ENCODE measurements at places on chromosomes 16 and 17.

- DNase-seq = no peak
These were observed 108.0 kb downstream of the SKAP1 start for GRCh38 chr17:48322060-48322459.

DNA sequence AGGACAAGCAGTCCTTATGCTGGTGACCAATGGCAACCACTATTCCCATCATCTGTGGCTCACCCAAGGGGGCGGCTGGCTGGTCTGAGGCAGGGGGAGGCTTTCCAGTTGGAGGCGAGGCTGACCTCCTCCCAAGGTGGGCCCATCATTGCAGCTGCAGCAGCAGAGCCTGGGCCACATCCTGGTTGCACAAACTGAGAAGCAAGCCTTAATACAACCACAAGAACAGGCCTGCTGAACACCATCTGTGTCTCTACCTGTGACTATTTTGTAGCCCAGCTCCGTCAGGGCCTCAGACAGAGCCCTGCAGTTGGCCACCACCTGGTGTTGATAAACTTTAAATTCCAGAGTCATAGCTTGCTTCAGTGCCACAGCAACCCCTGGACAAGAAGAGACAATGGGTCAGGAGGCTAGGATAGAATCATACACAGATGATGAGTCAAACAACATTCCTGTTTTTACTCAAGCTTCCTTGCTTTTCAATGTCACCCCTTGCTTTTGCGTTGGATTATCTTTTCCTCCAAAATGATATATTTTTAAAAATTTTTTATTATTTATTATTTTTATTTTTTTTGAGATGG, 17.9 kb downstream of the SMCR8 start:
- DNase-seq = no peak

DNA sequence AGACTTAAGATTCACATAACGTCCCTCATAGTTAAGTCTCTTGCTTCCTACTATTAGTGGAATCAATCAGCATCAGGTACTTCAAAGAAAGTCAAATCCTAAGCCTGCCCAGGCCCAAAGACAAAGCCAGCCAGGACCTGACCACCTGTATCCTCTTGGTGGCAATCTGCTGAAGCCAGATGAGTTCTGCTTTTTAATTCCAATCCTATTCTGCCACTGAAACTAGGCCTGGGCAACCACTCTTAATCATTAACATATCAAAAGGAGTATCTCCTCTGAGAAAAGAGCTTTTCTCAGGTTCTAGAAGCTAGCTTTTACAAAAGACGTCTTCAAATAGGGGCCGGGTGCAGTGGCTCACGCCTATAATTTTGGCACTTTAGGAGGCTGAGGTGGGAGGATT, 15.1 kb upstream of the GLG1 start:
- no peak for DNase-seq

DNA sequence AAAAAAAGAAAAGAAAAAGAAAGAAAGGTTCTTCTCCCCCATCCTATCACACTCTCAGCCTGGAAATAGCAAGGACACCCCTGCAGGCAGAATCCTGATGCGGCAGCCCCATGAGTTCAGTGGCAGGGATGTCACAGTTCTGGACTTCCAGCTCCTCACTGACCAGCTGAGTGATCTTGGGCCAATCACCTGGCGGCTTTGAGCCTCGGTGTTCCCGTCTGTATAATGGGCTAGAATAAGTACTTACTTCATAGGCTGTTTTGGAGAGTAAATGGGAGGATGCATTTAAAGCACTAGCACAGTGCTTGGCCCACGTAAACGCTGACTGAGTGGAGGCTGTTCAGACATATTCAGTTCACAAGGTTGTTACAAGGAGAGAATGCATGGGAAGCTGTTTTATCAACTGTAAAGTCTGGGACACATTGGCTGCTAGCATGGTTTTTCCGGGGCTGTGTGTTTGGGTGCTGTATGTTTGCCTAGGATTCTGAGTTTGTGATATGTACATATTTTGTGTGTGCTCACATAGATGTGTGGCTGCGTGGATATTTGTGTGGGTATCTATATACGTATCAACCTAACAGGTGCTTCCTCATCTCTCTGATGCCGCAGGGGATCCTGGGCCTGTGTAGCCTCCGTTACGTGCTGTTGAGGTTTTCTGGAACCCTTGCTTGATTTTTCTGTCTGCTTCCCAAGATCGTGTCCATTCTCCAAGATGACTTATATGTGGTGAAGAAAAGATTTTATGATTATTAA, 3.4 kb downstream of the BHLHA9 start:
- no peak for DNase-seq

DNA sequence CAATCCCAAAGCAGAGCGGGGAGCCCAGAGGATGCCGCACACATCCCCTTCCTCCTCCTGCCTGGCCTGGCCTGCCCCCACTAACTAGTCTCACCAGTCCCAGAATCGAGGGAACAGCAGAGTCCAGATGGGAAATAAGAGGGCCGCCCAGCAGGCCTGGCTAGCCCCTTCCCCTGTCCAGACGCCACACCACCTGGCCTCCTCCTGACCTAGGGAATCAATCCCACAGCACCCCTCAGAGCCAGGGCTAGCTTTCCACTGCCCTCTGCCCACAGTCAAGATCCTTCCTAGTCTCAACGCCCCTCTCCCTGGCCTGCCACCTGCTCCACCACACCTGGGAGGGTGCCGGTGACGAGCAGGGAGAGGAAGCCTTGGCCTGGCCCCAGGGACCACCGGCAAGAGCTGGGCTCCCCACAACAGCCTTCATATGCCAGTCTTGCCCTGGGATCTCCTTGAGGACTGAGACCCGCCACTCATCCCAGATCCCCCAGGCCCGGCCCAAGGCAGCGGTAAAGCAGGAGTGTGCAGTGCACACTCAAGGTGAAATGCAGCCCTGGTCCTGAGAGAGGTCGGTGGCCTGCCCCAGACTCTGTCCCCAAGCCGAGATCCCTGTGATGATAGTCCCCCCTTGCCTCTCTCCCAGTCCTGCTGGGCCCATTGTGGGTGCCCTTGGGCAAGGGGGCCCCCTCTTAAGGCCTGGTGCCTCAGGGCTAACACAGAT, 27.9 kb downstream of the KATNB1 start:
- no peak for DNase-seq

DNA sequence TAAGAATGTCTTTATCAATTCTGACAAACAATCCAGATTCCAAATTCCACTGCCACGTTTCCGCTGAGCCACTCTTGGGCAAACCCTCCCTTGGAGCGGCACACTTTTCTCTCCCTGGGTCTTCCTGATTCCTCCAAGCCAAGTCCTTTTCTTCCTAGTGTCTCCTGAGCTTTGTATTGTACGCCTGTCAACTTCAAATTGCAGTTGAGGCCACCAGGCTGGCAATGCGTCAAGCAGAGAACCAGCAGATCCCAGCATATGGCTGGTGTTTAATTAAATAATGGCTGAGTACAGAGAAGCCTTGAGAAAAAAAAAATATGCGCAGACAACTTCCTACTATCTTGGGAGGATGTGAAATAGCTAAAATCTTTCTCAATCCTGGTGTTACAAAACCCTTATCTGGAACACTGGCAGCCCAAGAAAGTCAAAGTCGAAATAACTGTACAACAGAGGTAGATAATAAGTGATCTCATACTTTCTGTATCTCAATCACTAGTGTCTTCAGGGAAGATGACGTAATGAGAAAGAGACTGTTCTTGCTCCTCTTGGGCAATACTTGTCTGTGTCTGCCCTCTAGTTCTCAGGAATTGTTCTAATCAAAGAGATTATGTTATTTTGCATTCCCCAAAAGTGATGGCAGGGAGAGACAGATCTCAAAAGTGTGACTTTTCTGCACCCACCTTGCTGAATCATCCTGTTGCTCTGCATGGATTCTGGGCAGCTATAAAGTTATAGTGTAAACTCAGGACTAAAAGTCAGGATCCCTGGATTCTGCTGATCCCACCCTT, 15.0 kb downstream of the SMIM36 start:
- DNase-seq = peak; percentile 50

DNA sequence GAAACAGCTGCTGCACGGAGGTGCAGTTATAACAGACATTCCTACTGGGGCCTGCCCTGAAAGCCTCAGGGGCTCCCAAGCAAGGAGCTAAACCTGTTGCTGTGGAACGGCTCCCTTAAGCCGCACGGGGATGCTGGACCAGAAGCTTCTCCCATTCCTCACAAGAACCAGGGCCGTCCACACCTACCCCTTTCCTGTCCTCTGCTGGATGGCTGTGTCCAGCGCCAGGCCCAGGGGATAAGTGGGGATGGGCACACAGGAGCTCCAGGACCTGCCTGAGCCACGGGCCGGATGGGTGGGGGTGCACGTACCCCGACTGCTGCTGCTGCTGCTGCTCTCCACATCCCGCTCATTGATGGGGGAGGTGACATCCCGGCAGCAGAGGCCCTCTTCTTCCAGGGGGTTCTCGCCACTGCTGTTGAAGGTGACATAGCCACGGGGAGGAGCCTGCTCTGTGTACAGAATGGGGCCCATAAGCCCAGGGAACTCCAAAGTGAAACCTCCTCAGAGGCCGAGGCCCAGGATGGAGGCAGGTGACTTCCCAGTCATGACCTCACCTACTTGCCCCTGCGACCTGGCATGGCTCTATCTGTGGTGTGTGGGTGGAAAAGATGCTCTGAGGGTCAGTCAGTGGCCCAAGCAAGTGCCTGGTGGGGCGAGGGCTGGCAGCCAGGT, 8.6 kb downstream of the NUDT16L1 start:
- DNase-seq = no peak

DNA sequence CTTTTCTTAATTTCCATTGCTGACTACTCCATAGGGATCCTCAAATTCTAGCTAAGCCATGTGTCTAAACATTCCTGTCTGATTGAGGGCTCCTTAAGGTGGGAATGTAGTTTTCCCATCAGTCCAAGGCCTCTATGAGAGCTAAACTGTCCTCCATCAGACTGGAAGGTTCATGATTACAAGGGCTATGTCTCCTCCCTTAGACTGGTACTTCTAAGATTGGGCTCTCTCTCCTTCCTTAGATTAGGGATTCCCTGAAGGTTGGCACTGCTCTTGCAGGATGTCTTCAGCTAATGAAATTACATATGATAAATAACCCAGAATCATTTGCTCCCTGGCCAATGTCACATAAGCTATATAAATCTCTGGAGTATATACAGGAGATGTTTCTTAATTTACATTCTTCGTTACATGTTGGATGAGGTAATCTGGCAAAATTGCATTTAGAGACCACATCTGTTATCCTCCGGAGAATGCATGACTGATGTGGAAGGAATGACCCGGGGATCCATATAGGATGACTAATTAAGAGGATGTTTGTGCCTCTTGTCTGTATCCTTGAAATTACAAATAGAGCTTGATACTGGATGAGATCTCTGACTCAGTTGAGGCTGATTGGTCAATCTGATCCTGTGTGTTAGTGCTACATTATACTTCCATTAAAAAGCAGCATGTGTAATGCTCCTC, 14.2 kb downstream of the B4GALNT2 start:
- no peak for DNase-seq

DNA sequence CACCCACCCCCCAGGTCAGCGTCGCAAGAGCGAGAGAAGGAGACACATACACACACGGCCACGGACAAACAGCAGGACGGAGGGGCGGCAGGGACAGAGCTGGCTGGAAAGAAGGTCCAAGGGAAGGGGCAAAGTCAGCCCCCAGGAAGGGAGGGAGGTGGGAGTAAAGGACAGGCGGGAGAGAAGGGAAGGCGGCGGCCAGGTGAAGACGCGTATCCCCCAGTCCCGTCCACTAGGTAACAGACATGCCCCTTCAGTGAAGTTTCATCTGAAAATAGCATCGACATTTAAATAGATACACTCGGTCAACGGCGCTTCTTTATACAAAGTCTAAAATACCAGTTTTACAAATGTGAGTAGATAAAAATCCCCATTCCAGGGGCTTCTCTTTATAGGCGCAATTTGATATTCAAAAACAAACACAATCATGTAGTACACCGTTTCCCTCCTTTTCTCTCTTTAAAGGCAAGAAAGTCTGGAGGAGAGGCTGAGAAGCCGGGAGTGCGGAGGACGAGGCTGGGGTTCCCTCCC, 4.5 kb downstream of the CBX8 start:
- peak; percentile 18 for DNase-seq

DNA sequence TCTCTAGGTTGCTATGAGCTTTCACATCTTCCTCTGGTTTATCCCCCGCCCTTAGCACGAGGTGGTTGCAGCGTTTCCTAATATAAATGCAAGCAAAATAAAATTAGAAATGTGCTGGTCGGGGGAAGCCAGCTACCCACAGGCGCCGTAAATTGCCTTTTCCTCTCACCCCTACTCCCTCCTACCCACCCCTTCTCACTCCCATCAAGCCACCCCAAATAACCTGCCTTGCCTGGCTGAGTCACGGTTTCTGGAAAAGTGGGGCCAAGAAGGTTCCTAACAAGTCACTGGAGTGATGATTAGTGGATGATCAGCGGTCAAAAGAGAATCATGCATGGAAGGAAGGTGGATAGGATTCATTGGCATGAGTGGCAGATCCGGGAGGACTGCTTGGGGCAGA, 120.9 kb upstream of the RBFOX1 start:
- no peak for DNase-seq

DNA sequence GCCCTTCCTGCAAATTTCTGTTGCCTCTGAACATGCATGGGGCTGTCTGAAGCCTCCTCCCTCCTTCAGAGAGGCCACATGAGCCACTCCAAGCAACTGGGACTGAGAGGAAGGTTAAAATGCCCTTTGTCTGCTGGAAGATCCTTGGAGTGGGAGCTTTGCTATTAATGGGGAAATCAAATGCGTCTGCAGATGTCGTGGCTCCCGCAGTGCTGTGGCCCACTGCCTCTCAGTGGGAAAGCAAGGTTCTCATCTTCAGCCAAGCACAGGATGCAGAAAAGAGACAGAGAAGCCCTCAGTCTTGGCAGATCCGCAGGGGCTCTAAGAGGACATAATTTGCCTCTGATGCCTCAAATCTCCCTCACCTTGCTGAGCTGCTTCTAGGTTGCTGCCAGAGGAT, 34.8 kb downstream of the PEMT start:
- no peak for DNase-seq

GRCh38 chr16:89922477-89922883, 662 bp upstream of the TUBB3 start:
- DNase-seq = peak; percentile 73
